ENCODE measurements at places on chromosomes 12 and 14. TPM values are rescaled to one million over a fixed set of nuclear protein-coding genes. Genes with fewer than 3 reads are reported as not detected.

POTEM gene
- not detected for total RNA-seq

INSM2 gene
- not detected for total RNA-seq

SPRYD4 gene
- total RNA-seq = 2.9 TPM

BORCS5 gene
- total RNA-seq = 12.6 TPM

MANSC4 gene
- total RNA-seq = not detected

CEP83 gene
- 16.3 TPM for total RNA-seq

SIRT4 gene
- total RNA-seq = 0.65 TPM

OR6C2 gene
- total RNA-seq = not detected

PMCH gene
- not detected for total RNA-seq

PLA2G1B gene
- total RNA-seq = not detected

APPL2 gene
- total RNA-seq = 91.0 TPM

KLRB1 gene
- not detected for total RNA-seq

C12orf56 gene
- 0.49 TPM for total RNA-seq

TGM1 gene
- 3.1 TPM for total RNA-seq

MAP3K9 gene
- 1.7 TPM for total RNA-seq

NDRG2 gene
- 1.5 TPM for total RNA-seq

ARHGEF25 gene
- total RNA-seq = 37.0 TPM

PRMT5 gene
- total RNA-seq = 39.7 TPM

VWF gene
- 0.81 TPM for total RNA-seq
